ENCODE measurements at places on chromosomes 11 and 22.

GRCh38 chr11:96863520-96863919 is 473.7 kb downstream of the JRKL start:
- DNase-seq = no peak

GRCh38 chr11:122799406-122800105 is 38.7 kb upstream of the CRTAM start:
- DNase-seq = no peak

DNA sequence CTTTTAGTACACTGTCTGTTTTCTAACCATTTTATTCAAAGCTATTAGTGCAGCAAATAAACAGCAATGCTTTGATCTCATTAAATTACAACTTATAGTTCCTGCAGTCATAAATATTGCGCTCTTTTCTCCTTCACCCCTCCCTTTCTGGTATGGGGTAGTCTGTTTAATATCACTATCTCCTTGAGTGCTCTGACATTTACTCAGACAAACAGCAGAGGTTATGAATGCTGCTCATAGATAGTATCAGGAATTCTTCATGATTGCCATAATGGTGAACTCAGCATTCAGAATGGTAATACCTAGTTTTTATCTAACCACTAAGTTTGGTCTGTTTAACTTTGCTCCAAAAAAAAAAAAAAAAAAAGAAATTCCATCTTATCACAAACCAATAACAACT is 87.4 kb downstream of the EIF3M start:
- DNase-seq = no peak

GRCh38 chr11:120108154-120108784 is 29.6 kb downstream of the TRIM29 start:
- peak; percentile 82 for DNase-seq

GRCh38 chr11:118923721-118924587 is 1.8 kb downstream of the BCL9L start:
- DNase-seq = no peak

DNA sequence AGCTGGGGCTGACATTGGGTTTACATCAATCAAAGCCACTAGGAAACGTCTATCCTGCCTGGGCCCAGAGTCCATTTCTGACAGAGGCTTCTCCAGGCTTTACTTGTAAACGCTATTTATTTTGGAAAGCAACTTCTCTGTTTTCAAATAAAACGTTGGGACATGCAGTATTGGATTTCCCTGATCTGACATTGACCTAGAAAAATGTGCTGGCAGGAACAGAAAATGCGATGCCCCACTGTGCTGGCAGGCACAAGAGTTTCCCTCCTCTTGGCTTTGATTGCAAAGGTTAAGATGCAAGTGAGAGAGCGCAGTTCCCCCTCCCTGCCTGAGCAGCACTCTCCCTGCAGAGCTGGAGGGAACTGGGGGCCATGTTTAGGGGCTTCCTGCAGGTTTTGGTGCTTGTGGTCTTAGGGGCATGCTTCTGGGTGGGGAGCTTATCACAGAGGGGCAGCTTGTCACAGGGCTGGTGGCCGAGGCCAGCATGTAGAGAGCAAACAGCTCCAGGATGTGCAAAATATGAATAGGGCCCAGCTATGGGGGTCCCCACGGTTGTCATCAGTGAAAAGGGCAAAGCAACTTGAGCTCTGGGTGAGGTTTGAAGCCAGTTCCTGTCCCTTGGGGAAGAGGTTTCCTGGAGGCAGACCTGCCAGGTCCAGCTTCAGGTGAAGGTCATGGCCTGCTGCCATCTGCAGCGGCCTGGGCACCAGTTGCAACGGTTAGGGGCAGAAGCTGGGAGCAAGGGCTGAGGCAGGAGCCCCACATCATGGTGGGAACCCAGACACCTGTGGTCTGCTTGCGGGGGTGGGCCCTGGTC is 42.3 kb upstream of the DKK3 start:
- no peak for DNase-seq

DNA sequence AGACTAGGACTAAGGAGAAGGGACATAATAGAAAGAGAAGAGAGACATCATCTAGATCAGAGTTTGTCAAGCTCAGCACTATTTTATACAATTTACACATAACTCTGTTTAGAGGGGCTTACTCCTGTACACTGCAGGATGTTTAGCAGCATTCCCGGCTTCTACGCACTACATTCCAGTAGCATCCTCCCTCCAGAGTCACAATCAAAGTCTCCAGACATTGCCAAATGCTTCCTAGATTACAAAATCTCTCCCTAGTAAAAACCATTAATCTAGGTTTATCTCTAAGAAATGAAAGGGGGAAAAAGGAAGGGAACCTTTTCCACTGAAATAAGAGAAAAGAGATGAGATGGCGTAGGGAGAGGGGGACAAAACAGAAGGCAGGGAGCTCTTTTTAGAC is 4.0 kb downstream of the USP28 start:
- no peak for DNase-seq

GRCh38 chr22:31230871-31231621 is 18.9 kb downstream of the LIMK2 start:
- peak; percentile 80 for DNase-seq

DNA sequence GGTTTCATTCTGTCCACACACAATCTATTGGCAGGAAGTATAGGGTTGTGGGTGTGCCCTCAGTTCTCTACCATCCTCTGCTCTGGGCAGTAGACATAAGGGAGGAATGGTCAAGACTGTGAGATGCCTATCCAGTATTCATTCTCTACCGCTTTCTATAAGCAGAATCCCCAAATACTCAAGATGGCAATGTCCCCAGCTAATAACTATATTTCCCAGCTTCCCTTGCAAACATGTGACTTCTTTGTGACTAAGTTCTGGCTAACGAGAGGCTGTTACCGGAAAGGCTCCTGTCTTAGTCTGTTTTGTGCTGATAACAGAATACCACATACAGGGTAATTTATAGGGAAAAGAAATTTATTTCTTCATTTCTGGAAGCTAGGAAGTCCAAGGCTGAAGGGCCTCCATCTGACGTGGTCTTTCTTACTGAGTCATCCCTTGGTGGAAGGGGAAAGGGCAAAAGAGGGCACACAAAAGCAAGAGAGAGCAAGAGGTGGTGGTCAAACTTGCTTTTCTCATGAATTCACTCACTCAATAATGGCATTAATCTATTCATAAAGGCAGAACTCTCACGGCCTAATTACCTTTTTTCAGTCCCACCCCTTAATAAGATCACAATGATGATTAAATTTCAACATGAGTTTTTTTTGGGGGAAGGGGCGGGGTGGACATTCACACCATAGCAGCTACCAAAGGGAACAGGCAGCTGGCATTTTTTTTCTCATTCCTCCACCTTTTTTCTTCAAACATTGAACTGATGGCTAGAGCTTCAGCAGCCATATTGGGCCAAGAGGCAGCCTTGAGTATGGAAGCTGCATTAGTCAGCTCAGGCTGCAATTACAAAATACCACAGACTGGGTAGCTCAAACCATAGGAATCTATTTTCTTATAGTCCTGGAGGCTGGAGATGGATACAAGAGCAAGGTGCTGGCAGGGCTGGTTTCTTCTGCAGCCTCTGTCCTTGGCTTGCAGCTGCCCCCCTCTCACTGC is 109.7 kb upstream of the OR9Q1 start:
- DNase-seq = no peak

DNA sequence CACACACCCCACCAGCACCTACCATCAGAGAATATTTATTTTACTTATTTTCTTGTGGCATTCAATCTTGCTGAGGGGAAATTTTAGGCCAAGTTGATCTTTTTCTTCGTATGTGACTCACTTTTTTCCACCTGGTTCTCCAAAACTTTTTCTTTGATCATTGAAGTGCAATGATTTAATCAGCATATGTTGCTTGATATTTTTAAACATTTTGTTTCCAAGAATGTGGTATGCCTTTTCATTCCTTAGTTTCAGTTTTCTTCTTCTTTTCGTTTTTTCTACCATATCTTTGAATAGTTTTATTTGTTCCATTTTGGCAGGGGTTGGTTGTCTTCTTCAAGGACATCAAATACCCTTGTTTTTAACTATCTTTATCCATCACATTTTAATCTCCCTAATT is 28.6 kb downstream of the FANCF start:
- no peak for DNase-seq

DNA sequence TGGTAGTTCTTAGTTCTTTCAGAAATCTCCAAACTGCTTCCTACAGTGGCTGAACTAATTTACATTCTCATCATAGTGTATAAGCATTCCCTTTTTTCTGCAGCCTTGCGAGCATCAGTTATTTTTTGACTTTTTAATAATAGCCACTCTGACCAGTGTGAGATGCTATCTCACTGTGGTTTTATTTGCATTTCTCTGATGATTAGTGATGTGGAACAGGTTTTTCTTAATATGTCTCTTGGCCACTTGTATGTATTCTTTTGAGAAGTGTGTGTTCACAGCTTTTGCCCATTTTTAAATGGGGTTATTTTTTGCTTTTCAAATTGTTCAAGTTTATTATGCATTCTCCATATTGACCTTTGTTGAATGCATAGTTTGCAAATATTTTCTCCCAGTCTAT is 459.3 kb downstream of the NTM start:
- no peak for DNase-seq

DNA sequence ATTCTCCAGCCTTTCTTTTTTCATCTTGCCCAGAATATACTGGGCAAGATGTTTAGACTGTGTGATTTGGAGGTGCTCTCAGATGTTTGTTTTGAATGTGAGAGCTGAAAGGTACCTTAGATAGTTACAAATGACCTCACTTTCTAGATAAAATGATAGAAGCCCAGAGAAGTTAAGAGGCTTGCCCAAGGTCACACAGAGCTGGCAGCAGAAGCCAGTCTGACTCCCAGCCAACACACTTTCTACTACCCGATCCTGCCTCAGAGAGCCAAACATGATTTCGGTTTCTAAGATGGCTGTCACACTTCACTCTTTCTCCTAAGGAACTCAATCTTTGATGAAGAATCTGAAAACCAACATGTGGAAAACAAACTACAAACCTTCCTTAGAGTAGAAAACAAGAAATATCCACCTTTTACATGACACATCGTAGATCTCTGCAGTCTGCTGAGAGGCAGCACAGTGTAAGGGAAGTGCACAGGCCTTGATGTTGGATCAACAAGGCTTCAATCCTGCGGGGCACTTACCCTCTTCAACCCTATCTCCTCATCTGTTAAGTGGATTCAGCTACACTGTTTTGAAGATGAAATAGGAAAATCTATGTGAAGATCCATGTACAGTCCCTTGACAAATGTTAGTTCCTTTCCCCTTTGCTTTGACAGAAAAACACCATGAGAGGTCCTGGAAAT is 58.6 kb downstream of the SYTL2 start:
- DNase-seq = no peak

- peak; percentile 19 for DNase-seq
These were observed 4.4 kb upstream of the DENND5A start for GRCh38 chr11:9269492-9270013.

DNA sequence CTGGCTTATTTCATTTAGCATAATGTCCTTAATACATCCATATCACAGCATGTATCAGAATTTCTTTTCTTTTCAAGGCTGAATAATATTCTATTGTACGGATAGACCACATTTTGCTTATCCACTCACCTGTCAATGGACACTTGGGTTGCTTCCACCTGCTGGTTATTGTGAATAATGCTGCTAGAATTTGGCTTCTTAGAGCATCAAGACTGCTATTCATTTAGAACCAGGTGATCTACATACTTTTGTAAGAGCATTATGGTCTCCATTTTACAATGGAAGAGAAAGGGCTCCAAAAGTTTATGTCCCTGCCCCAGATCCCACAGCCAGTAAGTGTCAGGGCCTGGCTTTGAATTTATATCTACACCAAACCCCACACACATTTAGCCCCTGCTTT is 100.7 kb upstream of the CD82 start:
- DNase-seq = no peak

DNA sequence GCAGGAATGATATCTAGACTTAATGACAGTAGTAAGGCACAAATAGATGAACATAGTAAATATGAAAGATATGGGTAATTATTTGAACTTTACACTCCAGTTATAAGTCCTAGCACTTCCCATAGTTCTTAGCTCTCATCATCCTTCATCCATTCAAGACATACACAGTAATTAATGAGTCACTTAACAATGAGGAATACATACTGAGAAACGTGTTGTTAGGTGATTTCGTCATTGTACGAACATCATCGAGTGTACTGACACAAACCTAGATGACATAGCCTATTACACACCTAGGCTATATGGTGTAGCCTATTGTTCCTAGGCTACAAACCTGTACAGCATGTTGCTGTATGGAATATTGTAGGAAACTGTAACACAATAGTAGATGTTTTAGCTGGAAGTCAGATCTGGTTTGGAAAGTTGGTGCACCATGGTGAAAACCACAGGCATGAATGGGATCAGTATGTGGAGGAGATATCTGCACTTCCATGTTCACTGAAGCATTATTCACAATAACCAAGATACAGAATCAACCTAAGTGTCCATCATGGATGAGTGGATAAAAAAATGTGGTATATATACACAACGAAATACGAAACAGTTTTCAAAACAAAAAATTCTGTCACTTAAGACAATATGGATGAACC is 229.9 kb upstream of the PITPNB start:
- DNase-seq = no peak

DNA sequence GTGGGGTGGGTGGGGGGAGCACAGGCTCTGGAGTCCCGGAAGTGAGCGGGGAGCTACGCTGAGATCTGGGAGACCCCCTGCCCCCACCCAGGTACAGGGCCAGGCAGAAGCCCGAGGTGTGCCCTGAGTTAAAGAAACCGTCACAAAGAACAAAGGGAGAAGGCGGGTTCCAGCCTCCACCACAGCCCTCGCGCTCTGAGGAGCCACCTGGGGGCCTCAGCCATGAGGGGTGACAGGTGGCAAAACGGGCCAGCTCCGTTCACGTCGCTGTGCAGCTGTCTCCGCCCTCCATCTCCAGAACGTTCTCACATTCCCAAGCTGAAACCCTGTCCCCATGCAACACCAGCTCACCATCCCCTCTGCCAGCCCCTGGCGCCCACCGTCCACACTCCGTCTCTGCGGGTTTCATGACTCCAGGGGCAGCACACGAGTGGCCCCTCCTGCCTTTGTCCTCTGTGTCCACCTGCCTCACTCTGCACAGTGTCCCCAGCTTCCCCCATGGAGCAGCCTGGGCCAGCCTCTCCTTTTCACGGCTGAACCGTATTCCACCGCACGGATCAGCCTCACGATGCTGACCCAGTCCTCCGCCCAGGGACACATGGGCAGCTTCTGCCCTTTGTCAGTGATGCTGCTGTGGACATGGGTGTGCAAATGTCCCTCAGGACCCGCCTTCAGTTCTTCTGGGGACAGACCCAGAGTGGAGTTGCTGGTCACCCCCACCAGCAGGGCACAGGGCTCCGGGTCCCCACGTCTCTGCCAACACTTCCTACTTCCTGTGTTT is 1.7 kb upstream of the MUC5B start:
- DNase-seq = no peak
